Renal cortex interstitium (tissue), 15 donors: ENCODE measurements at places on chromosomes 5 and 9. TPM values are rescaled to one million over a fixed set of nuclear protein-coding genes. Genes with fewer than 3 reads are reported as not detected.

The TOR4A gene
- 6.3 TPM for polyA plus RNA-seq

The SH3RF2 gene
- 4.6 TPM for polyA plus RNA-seq

The FOXD1 gene
- polyA plus RNA-seq = 12.7 TPM

The SKP1 gene
- 681 TPM for polyA plus RNA-seq

The HACD4 gene
- 3.3 TPM for polyA plus RNA-seq

The SPATA31C1 gene
- 0.55 TPM for polyA plus RNA-seq

The SH3TC2 gene
- 0.81 TPM for polyA plus RNA-seq

The C5orf58 gene
- 0.16 TPM for polyA plus RNA-seq

The CNTFR gene
- polyA plus RNA-seq = 38.3 TPM

The HMHB1 gene
- not detected for polyA plus RNA-seq

The VLDLR gene
- polyA plus RNA-seq = 31.4 TPM

The SCGB3A2 gene
- not detected for polyA plus RNA-seq

The FGF1 gene
- 17.3 TPM for polyA plus RNA-seq

The HSPB3 gene
- polyA plus RNA-seq = 0.13 TPM

The PTGER4 gene
- polyA plus RNA-seq = 10.1 TPM

The PLPP7 gene
- polyA plus RNA-seq = 2.6 TPM

The PCDHA9 gene
- 0.05 TPM for polyA plus RNA-seq

The ANKRD31 gene
- 0.54 TPM for polyA plus RNA-seq

The GABBR2 gene
- polyA plus RNA-seq = 5.0 TPM

The NUTM2G gene
- 0.31 TPM for polyA plus RNA-seq

The PRSS3 gene
- polyA plus RNA-seq = 2.2 TPM
